Non-pigmented ciliary epithelial cell (primary cell): ENCODE measurements at places on chromosomes 13 and 19.

DNA sequence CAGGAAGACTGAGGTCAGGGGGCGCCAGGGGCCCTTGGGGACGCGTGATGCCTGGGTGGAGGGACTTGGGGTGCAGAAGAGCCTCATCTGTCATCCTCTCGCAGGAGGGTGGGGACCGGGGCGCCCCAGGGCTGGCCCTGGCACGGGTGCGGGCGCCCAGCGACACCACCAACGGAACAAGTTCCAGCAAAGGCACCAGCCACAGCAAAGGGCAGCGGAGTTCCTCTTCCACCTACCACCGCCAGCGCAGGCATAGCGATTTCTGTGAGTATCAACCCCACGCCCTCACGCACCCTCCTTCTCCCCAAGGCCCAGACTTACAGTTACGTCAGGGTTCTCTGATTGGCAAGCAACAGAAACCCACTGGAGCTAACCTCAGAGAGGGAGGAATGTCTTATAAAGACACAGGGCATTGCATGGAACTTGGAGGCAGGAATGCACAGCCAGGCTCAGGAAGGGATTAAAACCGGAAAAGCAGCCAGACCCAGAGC lies 29.4 kb downstream of the MARK4 start:
- no peak for DNase-seq

GRCh38 chr13:79194727-79195126 lies 211.3 kb downstream of the RBM26 start:
- no peak for DNase-seq

DNA sequence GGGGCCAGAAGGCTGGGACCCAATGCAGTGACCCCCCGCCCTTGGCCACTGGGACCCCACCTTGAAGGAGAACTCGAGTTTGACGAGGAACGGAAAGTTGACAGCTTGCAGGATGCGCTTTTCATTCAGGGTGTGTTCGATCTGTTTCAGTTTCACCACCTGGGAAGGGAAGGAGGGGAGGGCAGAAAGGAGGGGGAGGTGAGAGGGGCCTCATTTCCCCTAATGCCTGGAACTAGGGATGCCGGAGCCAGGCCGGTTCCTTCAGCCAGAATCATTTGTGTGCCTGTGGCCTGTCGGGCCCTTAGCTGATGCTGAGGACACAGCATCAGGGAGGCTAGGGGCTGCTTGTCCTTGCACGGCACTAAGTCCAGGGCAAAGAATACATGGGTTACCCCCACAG lies 12.2 kb upstream of the SAMD1 start:
- no peak for DNase-seq

- DNase-seq = no peak
Measured at GRCh38 chr19:275958-276646, 15.1 kb downstream of the PLPP2 start.

GRCh38 chr13:27372896-27373295 lies 51.5 kb upstream of the GTF3A start:
- no peak for DNase-seq
